ENCODE measurements at places on chromosomes 5 and 9. TPM values are rescaled to one million over a fixed set of nuclear protein-coding genes. Genes with fewer than 3 reads are reported as not detected.

COL5A1 gene
- total RNA-seq: 17.0 TPM

SHISAL2B gene
- total RNA-seq: not detected

EPB41L4A gene
- total RNA-seq: 22.0 TPM

MELK gene
- 0.48 TPM for total RNA-seq

TLX3 gene
- total RNA-seq: not detected

RASEF gene
- 39.3 TPM for total RNA-seq

APBB3 gene
- 22.2 TPM for total RNA-seq

ADAMTS16 gene
- total RNA-seq: 0.33 TPM

FBP2 gene
- total RNA-seq: not detected

SPINK6 gene
- total RNA-seq: not detected

SLC46A2 gene
- not detected for total RNA-seq

ARHGEF28 gene
- total RNA-seq: 65.4 TPM

PCDHA13 gene
- total RNA-seq: 3.5 TPM

PROB1 gene
- 0.32 TPM for total RNA-seq

DNA sequence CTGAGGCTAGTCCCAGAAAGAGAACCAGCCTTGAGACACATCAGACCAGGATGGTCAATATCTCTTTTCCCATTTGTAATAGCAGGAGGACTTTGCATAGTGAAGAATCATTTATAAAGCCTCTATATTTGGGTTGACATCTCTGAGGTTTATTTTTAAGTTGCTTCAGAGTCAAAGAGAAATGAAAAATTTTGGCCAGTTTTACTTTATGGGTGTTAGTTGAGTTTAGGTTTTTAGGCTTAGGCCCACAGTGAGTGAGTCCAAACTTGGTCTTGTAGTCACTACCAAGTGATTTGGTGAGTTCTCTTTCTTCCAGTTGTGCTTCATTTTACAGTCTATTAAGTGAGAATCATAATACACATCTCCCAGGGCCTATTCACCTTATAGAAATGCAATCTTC is 5.3 kb upstream of the MEF2C start:
- DNase-seq: no peak

GRCh38 chr9:6788162-6789016 is 30.6 kb downstream of the KDM4C start:
- no peak for DNase-seq

GRCh38 chr5:50962934-50963872 is 296.8 kb downstream of the PARP8 start:
- DNase-seq: peak; percentile 78

- no peak for DNase-seq
Observed at GRCh38 chr9:16278326-16278999, 592.0 kb downstream of the BNC2 start.

DNA sequence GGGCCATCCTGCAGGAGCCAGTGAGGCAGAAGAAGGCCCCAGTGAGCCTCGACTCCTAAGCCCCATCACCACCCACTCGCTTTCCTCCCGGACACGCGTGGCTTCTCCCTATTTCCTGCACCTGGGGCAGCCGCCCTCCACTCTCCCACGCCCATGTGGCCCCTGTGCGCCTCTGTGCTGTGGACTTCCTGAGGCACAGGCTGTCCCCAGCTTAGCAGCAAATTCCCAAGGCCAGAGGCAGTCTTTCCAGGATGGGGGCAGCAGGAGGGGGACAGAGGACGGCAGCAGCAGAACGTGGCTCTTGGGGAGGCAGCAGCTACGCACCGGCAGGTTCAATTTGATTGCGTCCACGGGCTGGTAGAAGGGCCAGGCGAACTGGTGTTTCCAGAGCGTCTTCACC is 14.9 kb downstream of the BRD3 start:
- no peak for DNase-seq

- no peak for DNase-seq
Observed at GRCh38 chr9:130193103-130193502, 20.9 kb downstream of the NCS1 start.

DNA sequence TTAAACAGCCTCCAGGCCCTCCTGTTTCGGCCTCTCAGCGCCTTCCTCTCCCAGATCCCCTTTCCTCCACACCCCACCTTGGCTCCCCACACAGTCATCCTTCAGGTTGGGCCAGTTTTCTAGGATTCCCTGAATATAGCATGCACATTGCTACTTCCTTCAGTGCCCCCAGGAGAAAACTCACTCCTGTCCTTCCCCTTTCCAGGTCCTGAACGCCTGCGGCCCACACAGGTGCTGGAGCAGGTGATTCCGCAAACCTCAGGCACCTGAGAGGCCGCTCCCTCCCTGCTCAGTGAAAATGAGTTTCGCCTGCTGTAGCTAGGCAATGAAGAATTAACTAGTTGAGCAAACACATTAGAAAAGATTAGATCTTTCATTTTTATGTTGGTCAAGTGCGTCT is 185.0 kb downstream of the MED10 start:
- no peak for DNase-seq

DNA sequence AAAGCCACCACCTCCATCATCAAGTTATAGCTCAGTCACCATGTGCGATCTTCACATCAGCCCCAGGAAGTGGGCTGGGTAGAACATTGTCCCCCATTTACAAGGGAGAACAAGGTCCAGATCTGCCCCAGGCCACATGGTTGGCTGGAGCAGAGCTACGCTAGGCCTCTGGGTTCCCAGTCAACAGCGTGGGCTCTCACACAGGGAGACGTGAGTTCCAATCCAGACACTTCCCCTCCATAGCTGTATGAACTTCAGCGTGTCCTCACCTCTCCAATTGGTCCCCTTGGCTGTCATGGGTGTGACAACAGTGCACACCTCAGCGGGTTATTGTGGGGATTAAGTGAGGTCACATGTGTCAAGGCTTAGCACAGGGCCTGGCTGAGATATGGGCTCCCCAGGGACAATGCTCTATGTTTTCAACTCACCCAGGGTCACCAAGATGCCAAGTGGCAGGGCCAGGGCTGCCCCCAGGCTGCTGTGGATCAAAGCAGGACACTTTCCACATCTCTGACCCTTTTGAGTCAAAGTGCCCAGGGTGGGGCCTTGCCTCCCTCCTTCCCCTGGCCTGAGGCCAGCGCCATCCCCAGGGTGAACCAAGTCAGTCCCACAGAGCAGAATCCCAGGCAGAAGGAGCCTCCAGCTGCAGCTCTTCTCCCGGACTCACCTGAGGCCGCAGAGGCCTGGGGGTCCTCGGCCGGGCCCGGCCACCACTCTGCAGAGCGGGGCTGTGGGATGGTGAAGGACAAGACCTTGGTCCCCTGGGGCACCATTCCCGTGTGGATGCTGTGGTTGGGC is 19.8 kb downstream of the AKNA start:
- no peak for DNase-seq

DNA sequence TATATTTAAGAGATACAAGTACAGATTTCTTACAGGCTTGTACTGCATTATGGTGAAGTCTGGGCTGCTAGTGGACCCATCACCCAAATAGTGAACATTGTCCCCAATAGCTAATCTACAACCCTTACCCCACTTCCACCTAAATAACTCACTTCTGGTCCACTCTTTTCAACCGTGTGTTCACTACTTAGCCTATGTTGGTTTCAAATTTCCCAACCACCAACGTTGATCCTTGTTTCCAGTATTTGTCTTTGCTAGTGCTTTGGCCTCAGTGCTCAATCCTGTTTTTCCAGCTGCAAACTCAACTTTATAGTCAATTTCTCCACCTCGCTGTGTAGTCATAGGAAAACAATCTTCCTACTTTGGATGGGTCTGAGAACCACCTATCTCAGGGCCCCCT is 45.3 kb upstream of the TTC39B start:
- no peak for DNase-seq

GRCh38 chr9:72931437-72931836 is 21.4 kb downstream of the ALDH1A1 start:
- DNase-seq: no peak

- DNase-seq: no peak
Observed at GRCh38 chr9:121684381-121685145, 33.1 kb downstream of the DAB2IP start.

DNA sequence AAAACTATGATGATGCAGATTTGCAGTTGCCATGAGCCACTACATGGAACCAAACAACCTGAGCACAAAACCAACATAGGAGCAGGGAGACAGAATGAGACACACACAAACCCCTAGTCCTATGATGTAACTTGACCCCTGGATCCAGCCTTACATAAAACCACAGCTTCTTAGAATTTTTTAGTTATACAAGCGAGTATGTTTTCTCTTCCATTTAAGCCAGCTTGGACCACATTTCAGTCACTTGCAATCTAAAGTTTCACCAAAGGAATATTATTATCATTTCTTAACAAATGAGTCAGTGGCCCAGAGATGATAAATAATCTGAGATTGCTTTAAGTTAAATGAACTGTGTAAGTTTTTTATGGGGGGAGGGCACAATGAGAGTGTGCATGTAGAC is 6.8 kb downstream of the SPOCK1 start:
- no peak for DNase-seq

DNA sequence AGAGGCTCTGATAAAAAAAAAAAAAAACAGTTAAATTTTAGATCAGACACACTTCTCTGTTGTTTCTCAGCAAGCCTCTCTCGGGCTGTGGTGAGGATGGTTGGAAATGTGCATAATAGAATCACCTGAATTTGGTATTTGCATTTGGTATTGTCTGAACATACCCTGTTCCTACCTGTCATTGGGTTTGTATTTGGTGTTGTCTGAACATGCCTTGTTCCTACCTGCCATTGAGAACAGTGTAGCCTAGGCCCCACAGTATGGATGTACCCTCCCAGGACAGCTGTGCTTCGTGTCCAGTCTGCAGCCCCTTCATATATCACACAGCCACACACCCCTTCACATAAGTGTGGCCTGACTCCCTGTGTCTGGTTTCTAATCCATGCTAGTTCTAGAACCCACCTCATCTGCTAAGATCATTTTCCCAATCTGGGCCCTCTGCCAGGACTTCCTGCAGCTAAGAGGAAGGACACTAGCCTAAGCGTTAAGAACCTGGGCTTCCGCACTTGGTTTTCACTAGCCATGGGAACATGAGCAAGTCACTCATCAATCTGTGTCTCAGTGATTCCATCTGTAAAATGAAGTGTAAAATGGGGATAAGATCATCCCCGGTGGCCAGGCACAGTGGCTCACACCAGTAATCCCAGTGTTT is 49.2 kb downstream of the ITGA2 start:
- no peak for DNase-seq

GRCh38 chr5:110644357-110644756 is 82.1 kb downstream of the TMEM232 start:
- DNase-seq: no peak

GRCh38 chr9:17013010-17013409 is 121.8 kb upstream of the CNTLN start:
- no peak for DNase-seq

GRCh38 chr9:28014212-28014611 is 440.9 kb upstream of the C9orf72 start:
- no peak for DNase-seq

GRCh38 chr5:123429993-123430392 is 6.8 kb upstream of the CEP120 start:
- no peak for DNase-seq

DNA sequence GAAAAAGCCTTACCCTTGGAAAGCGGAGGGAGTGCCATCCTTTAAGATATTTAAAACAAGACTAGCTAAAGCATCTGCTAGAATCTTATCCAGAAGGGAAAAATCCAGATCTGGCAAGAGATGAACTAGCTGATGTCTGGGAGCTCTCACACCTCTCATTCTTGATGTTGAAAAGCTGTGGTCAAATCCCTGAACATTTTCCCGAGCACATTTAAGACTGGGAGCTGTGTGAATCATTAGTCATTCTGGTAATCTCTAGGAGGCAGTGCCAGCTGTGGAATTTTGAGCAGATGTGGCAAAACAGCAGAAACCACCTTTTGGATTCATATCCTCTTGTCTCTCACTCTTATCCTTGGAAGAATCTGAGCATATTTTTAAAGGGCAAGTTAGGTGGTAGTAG is 218.0 kb downstream of the MAN2A1 start:
- no peak for DNase-seq

GRCh38 chr5:4995014-4995413 is 145.1 kb upstream of the ADAMTS16 start:
- no peak for DNase-seq
